LHCN-M2 (cell line): ENCODE measurements at places on chromosomes 12 and 14. TPM values are rescaled to one million over a fixed set of nuclear protein-coding genes. Genes with fewer than 3 reads are reported as not detected.

The BIN2 gene
- not detected in 2 replicates for total RNA-seq

The GLRX5 gene
- 39.9 and 46.9 TPM in 2 replicates for total RNA-seq

The TSPAN31 gene
- 67.3 and 87.6 TPM in 2 replicates for total RNA-seq

The SPTB gene
- total RNA-seq, result not detected in 2 replicates

The CARMIL3 gene
- under 0.01 TPM in 1 of 2 replicates, not detected in the other for total RNA-seq

The SIX1 gene
- 156 and 183 TPM in 2 replicates for total RNA-seq

The ADGRD1 gene
- not detected in 2 replicates for total RNA-seq

The TBX3 gene
- total RNA-seq, result 19.3 and 19.9 TPM in 2 replicates

The KRT81 gene
- total RNA-seq, result 0.11 and 1.2 TPM in 2 replicates

The ZNF891 gene
- 1.0 and 1.2 TPM in 2 replicates for total RNA-seq

The KLRG1 gene
- total RNA-seq, result 0.19 and 0.52 TPM in 2 replicates
